Fibroblast of villous mesenchyme (primary cell): ENCODE measurements at places on chromosomes 6 and 20.

DNA sequence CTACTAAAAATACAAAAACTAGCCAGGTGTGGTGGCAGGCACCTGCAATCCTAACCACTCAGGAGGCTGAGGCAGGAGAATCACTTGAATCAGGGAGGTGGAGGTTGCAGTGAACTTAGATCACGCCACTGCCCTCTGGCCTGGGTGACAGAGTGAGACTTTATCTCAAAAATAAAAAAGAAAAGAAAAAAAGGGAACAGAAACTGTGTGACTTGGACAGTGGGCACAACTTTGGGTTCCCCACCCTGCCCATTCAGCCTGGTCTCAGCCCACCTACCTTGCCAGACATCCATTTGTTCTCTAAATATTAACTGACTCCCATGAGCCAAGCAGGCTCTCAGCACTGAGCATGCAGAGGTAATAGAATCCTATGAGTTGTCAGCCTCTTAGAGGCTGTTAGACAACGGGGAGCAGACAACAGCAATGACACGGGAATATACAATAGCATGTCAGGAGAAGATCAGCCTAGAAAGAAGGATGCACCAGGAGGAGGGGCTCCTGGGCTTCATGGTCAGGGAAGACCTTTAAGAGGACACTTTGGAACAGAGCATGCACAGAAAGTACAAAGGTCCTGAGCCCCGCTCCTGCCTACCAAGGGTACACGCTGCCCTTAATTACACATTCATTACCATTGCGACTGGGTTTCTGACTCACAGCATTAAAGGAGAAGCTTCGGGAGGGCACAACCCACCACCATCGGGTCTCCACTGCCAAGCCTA is 20.0 kb downstream of the FAM209B start:
- DNase-seq = no peak

DNA sequence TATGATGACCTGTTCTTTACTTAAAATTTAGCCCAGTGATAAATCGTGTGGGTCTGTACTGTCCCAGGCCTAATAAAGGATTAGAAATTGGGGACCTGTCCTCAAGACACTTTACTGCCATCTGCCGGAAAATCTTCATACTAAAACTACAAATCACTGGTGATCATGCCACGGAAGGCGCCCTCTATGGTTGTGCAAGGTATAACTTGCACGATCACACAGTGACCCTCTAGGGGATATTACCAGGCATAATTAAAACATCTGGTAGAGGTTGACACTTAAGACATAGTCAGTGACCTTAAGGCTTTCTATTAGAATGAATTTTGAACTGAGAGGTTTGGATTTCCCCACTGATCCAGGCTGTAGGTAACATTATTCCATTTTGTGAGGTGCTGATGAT is 172.6 kb downstream of the BMP2 start:
- DNase-seq = no peak

DNA sequence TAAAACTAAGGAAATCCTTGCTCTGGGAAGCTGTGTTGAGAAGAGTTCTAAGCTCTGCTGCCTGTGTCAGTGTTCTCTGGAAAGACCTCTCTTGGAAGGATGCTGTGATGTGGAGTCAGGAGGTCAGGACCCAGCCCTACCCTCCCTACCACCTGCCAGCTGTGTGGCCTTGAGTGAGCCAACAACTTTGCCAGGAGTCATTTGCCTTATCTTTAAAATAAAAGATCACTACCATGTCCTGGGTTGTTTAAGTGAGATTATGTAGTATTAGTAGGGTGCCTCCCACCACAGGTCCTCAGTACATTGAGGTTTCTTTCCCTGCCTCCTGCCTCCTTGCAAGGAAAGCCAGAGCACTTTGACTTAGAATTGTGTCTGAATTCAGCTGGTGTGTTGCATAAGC is 64.9 kb downstream of the FOXO3 start:
- no peak for DNase-seq

- peak; percentile 76 for DNase-seq
These were observed 31.3 kb downstream of the SLC22A3 start for GRCh38 chr6:160379466-160379865.

- no peak for DNase-seq
These were observed 157.0 kb upstream of the SGK1 start for GRCh38 chr6:134474955-134475354.

DNA sequence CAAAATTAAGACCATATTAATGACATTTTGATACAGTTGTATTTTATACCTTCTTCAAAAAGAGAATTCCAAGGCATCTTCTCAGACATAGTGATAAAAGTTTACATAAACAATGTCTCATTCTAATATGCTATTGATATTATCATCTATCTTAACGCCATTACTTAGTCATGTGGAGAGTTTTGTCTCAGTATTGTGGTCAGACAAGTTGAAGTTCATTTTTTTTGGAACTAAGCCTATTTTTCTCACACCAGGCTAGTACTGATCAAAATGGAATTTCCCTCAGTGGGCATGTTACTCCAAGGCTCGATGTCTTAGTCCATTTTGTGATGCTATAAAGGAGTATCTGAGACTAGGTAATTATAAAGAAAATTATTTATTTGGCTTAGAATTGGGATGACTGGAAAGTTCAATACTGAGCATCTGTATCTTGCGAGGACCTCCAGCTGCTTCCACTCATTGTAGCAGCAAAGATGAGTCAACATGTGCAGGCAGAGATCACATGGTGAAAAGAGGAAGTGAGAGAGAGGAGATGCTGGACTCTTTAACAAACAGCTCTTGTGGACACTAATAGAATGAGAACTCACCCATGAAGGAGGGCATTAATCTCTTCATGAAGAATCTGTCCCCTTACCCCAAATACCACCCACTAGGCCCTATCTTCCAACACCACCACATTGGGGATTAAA is 825.5 kb upstream of the MANEA start:
- DNase-seq = no peak

DNA sequence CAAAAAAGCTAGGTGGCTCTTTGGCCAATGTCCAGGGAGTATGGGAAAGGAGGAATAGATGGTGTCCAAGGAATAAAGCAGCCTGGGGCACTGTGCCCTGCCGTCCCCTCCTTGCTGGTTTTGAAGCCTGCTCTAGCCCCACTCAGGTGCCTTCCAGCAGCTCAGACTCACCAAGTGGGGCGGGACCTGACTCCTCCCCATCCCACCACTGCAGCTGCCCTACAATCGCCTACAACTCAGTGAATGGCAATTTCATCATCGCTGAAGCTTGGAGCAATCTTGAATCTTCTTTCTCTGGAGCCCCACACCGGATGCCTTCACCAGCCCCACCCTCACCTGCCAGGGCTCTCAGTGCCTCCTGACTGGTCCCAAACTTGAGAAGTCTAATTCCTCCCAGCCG is 56.4 kb upstream of the NXT1 start:
- DNase-seq = no peak

DNA sequence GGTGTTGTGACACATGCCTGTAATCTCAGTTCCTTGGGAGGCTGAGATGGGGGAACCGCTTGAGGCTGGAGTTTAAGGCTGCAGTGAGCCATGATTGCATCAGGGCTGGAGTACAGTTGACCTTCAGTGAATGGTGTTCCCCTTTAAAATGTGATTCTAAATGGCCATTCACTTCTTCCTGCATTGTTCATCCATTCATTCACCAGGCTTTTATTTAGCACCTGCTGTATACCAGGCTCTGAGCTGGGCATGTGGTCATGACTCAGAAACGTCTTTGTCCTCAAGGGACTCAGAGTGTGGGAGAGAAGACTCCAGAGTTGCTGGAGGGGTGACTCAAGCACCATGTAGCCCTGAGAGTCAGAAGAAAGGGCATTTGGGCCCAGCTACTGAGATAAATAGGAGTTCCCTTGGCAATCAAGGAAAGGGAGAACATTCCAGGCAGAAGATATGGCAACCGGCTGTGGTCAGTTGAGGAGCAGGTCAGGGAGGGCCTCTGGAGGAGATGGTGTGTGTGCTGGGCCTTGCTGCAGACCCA is 101.1 kb downstream of the DLGAP4 start:
- peak; percentile 3 for DNase-seq

- DNase-seq = peak; percentile 11
These were observed 149.1 kb downstream of the ZNF217 start for GRCh38 chr20:53444401-53445149.

DNA sequence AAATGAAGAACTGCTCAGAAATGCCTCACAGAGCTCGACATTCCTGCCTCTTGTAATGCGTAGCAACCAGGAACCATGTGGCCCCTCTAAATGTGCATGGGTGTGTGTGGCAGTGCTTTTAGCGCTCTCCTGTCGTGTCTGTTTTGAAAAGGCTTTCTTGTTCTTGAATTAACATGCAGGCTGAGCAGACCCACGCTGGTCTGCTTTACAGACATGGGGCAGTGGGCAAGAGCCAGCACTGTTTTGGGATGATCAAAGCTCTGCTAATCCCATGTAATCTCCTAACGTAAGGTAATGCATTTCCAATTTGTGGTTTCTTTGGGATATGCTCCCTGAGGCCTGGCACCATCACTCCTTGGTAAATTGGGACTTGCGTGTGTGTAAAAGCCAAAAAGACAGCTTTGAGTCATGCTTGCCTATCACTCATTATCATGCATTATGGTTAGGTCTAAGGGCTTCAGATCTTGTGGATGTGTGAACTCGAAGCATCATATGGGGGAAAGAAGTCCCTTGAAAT is 11.8 kb downstream of the RIPOR2 start:
- DNase-seq = no peak

- DNase-seq = peak; percentile 57
These were observed 559.6 kb downstream of the RFPL4B start for GRCh38 chr6:112906726-112907125.

GRCh38 chr6:15734118-15734897 is 71.5 kb upstream of the DTNBP1 start:
- DNase-seq = no peak

DNA sequence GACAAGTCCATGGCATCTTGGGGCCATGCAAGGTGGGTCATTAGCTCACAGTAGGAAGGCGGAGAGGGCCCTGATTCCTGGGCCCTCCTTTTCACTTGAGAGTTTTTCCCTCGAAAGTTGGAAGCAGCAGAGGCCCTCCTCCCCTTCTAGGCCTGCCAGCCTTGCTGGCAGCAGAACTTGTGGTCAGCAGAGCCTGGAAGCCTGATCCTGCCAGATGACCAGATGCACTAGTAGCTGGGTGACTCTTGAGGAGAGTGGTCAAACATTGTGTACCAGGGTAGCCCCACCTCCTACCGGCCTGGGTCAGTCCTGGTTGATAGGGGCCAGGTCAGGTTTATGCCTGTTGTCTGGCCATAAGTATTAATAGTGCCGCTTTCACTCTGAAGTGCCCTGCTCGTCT is 3.8 kb upstream of the HMGA1 start:
- DNase-seq = no peak

- DNase-seq = no peak
These were observed 5.6 kb upstream of the TREML4 start for GRCh38 chr6:41222513-41222912.

DNA sequence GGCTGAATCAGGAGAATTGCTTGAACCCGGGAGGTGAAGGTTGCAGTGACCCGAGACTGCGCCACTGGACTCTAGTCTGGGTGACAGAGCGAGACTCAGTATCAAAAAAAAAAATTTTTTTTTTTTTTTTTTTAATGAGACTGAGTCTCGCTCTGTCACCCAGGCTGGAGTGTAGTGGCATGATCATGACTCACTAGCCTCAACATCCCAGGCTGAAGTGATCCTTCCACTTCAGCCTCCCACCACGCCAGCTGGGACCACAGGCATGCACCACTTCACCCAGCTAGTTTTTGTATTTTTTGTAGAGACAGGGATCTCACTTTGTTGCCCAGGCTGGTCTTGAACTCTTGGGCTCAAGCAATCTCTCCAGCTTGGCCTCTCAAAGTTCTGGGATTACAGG is 53.3 kb downstream of the MYO6 start:
- DNase-seq = no peak

DNA sequence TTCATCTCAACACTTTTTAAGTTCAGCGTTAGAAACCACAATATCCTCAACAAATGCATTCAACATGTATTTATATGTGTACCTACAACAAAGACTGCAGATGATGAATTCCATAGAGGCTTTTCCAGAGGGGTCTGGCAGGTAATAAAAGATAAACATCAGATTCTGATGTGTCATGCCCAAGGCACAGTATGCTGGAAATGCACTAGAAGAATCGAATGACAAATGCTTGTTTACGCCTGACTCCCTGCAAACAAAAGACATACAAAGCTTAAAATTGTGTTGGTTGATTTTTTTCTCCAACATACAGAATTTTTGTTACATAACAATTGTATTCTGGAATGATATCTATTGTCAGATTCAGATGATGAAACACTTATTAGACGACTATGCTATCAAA is at the start of gene LGSN:
LGSN (minus strand) TSS at position 45 of the 400 bp plus-strand sequence; CDS start at position 5, 40 bp downstream.
- DNase-seq = no peak

DNA sequence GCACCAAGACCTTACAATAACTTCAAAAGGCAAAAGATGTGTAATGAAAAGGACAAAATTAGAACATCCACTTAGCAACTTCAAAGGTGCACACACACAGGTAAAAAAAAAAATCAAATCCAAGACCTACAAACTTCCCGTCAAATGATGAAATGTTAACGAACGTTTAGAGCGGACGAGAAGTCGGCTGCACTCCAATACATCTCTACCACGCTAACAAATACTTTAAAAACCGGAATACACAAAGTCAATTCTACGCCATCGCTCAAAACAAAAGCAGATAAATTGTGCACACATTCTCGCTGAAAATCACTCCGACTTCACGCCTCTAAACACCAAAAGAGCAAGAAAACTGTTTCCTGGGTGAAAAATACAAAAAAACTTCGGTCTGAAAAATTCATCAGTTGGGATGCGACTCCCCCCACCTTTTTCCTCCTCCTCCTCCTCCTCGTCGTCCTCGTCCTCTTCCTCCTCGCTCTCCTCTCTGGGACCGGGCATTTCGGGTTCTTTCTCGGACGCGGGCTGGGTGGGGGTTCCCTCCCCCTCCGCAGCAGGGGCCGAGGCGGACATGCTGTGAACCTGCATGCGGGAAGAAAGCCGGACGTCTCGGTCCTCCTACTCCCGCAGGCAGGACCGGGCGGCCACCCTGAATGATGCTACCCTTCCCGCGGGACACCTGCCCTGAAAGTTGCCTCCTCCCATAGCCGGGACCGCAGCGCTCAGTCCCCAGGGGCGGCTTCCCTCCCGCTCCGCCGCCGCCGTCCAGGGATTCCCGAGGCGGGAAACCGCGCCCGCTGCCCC is 712 bp downstream of the DEK start:
- peak; percentile 39 for DNase-seq

- no peak for DNase-seq
These were observed 975.8 kb upstream of the DEFB115 start for GRCh38 chr20:30281584-30282197.

DNA sequence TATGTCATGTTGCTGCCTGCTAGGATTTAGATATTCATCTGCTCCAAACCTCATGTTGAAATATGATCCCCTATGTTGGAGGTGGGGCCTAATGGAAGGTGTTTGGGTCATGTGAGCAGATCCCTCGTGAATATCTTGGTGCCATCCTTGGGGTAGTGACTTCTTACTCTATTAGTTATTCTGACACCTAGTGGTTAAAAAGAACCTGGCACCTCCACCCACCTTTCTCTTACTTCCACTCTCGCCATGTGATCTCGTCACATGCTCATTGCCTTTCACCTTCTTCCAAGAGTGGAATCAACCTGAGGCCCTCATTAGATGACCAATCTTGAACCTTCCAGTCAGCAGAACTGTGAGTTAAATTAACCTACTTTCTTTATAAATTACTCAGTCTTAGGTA is 549.4 kb upstream of the SYNCRIP start:
- no peak for DNase-seq
